ENCODE measurements at places on chromosomes 5 and 9.

DNA sequence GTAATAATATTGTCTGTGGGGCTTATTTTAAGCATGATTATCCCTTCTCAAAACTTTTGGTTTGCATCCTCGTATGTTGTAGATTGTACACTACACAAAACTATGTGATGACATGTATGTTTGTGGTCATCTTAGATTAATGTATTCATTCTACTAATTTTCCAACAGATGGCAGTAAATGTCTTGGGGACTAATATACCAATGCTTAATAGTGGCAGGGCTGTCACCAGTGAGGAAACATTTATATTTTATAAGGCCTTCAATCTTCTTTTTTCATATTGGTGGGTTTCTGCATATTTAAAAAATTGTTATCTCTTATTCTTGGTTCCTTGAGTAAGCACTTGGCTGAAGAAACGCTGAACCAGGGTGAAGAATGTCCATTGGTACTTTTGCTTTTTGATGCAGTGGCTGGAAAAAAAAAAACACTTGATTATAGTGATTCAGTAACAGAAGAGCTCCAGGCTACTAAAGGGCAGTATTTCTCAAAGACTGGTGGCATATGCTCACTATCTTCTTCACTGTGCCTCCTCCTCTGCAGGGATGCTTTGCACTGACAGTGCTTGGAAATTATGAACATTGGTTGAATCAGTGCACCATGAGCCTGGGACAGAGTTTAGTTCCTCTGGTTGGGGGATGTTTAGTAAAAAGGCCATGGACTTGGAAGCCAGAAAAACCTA, 530.3 kb downstream of the RASEF start:
- ATAC-seq, result peak; percentile 54

- peak; percentile 67 for ATAC-seq
Observed at GRCh38 chr5:159135896-159136531, 36.3 kb upstream of the EBF1 start.

DNA sequence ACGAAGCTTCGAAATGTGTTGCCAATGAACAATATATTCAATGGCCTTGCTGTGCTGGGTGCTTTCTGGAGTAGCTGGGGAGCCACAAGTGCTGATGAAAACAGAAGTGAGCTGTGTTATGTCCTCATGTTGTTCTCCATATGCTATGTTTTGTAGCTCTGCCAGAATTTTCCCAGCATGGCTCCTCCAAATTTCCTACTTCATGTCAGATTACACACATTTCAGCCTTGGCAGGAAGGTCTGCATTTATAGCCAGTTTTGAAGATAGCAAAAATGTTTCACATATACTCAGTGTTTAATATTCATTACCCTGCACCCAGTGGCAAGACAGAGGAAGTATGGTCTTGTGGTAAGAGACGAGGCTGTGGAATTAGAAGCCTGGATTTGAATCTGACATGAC, 22.6 kb upstream of the NMUR2 start:
- no peak for ATAC-seq

DNA sequence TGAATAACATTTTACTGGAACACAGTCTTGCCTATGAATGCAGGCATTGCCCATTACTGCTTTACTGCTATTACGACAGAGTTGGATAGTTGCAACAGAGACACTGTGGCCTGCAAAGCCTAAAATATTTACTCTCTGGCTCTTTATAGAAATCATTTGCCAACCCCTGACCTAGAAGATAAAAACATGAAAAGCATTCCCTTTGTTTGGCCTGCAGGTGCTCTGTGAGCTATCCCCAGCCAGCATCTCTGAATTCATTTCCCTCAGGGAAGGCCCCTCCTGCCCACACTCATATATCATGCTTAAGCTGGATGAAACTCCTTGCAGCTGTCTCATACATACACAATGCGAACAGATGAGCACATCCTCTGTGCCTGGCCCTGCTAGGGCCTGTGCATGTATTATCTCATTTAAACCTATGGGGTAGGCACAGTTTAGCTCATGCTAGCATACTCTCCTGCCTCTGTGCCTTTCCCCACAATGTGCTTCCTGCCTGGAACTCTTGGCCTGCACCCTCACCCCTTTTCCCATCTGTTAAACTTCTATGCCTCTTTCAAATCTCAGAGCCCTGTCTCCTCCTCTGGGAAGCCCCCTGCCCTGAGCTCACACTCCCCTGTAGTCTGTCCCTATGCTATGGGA, 193.1 kb downstream of the PAX5 start:
- ATAC-seq, result peak; percentile 86

- ATAC-seq, result no peak
Observed at GRCh38 chr9:112170968-112171367, 4.1 kb downstream of the SUSD1 start.

GRCh38 chr9:35464141-35465025, 25.5 kb upstream of the RUSC2 start:
- no peak for ATAC-seq

- no peak for ATAC-seq
Observed at GRCh38 chr5:159241946-159242552, 21.0 kb upstream of the UBLCP1 start.

DNA sequence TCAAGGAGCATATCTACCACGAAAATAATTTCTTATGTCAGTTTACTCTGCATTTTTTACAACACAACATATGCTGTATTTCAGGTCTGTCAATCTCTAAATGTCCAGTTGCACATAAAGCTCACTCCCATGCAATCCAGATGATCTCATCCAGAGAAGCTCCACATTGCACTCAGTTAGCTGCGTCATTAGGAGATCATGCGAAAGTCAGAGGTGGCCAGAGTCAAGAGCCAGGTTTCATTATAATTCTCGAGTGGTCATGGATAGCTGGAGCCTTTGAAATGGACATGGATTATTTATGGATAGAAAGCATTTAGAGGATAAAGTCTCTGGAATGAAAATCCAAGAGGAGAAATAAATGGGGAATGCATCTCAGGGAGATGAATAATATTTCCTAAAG, 232.3 kb downstream of the GAS1 start:
- no peak for ATAC-seq

DNA sequence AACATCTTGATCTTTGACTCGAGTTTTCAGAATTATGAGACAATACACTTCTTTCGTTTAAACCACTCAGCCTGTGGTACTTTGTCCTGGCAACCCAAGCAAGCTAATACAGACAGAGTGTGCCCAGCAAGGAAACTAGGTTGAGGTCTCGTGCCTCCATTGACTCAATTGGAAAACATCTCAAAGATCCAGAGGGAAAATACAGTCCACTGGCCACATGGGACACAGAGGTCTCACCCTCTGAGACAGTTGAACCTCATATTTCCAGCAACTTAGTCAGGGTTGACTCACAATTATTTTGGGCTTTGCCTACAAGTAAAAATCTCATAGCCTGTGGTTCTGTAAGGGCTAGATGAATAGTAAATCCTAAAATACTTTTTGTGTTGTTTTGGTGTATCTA, 631.5 kb downstream of the MTRR start:
- no peak for ATAC-seq

DNA sequence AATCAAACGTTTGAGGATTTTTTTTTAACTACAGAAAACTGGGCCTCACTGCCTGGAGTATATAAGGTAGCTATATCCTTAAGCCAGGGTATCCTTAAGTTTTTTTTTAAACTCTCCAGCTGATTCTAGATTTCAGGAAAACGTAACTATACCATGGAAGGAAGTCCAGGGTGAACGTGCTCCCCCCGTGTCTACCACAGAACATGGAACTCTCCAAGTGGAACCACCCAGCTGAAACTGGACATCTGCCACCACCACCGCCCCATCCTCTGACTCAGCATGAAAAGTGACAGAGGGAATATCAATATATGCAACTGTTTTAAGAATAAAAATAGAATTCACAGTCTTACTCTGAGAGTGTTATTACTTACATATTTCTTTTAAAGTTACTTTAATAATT, 61.3 kb downstream of the DROSHA start:
- peak; percentile 98 for ATAC-seq

GRCh38 chr5:36066540-36067210, at the start of gene UGT3A2:
TSS of gene UGT3A2 (minus strand) at chr5:36066882. CDS start at chr5:36066789, 93 bp downstream.
- ATAC-seq, result peak; percentile 63

- ATAC-seq, result no peak
Observed at GRCh38 chr5:87129046-87129445, 138.6 kb upstream of the RASA1 start.

- ATAC-seq, result no peak
Observed at GRCh38 chr9:100058699-100059579, 39.9 kb downstream of the ERP44 start.

GRCh38 chr5:93428868-93429267, 152.2 kb downstream of the NR2F1-AS1 start:
- no peak for ATAC-seq

DNA sequence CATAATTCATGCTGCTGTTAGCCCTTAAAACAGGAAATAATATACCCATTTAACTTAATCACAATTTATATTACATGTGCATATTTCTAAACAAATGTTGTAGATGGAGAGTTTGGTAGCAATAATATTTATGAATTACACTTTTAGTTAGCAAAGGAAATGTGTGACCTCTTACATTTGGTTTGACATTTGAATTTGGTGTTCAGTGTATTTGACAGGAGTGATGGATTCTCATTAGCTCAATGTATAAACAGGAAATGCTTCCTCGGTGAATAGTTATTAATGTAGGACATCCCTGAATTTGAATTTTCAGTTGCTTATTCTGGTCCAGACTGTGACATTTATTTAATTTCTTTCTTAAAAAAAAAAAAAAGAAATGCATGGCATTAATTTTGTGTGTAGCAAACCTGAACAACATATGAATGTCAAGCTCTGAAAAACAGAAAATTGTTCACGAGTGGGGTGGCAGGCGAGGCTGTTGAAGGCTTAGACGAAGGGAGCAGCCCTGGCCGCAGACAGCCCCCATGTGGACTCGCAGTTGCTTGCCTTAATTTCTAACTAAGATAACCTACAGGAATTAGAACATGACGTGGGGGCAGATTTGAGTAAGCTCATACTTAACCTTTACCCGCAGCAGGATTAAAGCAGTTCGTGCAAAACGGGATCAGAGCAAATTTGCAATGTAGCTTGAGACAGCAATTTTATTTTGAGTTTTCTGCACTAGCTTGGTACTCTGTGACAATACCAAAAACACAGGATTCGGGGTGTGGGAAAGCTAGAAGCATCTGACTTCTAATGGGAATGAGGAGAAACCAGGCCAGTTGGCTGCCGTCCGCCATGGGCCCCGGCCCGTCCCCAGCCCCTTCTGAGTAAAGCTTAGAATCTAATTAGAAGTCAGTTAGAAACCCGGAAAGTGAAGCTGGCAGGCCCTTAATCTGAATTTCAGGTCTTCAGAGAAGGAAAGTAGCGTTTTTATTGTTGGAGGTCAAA, 134.3 kb downstream of the MACROH2A1 start:
- no peak for ATAC-seq

GRCh38 chr9:105142406-105143135, 101.9 kb upstream of the SLC44A1 start:
- no peak for ATAC-seq

- peak; percentile 64 for ATAC-seq
Observed at GRCh38 chr5:171418982-171419687, at the start of gene FGF18. TSS of gene FGF18 (plus strand) at chr5:171419647. CDS start at chr5:171420200, 553 bp downstream.

GRCh38 chr5:141680751-141681201, 1.3 kb downstream of the ARAP3 start:
- ATAC-seq, result no peak

DNA sequence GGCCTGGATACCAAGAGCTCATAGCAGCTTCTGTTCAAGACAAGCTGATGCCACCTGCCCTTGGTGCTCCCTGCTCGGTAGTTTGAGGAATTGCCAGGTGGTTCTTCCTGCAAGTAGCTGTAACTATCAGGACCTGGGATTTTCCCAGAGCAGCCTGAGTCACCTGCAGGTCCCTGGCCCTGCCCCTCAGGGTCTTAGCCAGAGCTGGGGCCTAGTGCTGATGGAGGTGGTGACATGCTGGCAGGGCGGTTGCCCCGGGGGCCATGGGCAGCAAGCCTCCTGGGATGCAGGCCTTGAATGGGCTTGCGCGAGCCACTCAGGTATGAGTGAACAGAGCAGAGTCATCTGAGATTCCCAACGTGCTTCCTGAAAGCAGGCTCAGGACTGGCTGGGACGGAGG, 262.3 kb downstream of the HSPA4 start:
- no peak for ATAC-seq

- ATAC-seq, result no peak
Observed at GRCh38 chr9:69519470-69520240, 152.5 kb downstream of the APBA1 start.

DNA sequence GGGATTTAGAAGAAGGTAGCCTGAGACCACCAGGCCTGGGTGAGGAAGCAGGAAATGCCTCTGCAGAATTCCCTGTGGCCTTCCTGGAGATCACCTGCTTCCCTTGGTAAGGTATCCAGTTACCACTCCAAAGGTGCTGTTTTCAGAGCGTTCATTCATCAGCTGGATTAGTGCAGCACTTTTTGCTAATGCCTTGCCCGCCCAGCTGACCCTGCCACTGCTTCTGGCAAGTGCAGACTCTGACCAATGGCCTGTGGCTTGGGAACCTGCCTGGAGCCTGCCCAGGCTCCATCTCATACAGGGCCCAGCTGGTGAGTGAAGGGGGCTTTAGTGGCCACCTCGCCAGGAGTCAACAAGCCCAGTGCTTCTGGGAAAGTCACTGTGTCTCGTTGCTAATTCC, 48.6 kb downstream of the FOXI1 start:
- no peak for ATAC-seq

DNA sequence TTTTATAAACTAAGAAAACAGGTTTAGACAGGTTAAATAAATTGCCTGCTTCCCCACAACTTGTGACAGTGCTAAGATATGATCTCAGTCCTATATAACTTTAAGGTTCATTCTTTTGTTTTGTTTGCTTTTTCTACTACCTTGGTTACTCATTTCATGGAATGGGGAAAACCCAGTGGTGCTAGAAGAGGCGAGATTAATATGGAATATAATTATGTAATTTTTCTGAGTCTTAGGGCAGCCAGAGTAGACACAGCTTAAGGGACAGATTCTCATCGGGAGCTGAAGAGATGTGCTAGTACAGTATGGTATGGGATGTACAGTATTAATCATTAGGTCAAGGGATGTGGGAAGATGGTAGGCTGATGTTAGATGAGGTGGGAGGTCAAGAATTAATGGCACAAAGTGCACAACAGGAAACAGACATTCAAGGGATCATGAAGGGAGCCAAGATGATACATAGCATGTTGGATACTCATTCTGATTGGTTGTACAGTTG, 6.2 kb downstream of the TRIM32 start:
- peak; percentile 11 for ATAC-seq

DNA sequence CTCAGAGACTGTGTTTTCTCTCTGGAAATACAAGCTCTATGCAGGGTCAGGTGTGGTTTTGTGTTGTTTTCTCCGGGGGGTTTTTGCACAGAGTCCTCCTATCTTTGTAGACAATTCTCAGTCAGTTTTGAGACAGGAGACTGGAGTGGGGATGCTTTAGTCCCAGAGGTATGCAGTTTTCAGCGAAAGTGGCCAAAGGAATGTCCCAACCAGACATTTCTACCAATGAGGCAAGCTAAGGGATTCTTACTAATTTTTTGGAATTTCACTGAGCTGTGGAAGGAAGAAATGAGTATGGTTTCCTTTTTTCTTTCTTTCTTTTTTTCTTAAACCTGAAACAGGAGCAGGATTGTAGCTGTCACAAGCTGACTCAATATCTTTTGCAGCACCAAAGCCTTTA, 35.3 kb upstream of the PLPP1 start:
- no peak for ATAC-seq

- ATAC-seq, result no peak
Observed at GRCh38 chr5:140565024-140565779, 574 bp downstream of the SLC35A4 start.

Measured in motor neuron (in vitro differentiated cells).